ENCODE measurements at places on chromosomes 7 and 10.

- peak; percentile 10 for DNase-seq
Observed at GRCh38 chr10:33412653-33413361, 78.3 kb upstream of the NRP1 start.

GRCh38 chr7:7857143-7857583, 111.4 kb upstream of the GLCCI1 start:
- no peak for DNase-seq

DNA sequence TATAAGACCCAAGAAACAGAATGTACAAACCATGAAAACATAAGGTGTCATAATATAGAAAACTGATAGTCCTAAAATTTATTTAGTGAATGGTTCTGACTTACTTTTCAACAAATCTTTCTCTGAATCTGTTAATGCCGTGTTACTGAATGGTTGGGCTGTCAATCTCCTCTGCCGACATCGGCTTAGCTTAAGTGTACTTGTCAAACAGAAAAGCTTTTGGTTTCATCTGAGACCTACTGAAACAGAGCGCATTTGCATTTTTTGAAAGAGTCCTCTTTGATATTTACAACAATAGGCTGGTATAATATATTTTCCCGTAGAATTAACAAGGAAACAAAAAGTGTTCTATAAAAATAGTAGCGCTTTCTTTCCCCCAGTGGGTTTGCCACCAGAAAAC, 120.9 kb upstream of the ZNF804B start:
- DNase-seq = no peak

DNA sequence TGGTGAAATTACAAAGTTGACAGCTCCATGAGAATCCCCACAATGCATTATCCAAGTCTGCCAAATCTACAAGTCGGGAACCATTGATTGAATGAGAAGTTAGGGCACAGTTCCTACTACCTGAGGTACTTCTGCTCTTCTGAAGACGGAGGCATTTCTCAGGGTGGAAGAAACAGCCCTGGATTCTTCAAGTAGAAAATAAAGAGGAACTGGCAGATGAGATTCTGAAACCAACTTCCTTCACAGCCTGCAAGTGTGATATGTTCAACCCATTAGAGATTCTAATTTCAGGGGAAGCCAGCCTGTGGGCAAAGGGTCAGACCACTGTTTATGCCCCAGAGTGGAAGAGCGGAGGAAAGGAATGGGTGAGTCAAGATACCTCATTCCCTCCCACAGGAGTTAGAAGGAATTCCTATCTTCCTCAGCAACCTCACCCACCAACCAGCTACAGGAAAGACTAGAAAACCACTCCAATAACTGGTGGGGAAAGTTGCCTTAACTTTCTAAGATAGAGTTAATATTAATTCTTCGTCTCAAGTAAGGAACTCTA, 50.5 kb upstream of the BMPER start:
- peak; percentile 9 for DNase-seq

DNA sequence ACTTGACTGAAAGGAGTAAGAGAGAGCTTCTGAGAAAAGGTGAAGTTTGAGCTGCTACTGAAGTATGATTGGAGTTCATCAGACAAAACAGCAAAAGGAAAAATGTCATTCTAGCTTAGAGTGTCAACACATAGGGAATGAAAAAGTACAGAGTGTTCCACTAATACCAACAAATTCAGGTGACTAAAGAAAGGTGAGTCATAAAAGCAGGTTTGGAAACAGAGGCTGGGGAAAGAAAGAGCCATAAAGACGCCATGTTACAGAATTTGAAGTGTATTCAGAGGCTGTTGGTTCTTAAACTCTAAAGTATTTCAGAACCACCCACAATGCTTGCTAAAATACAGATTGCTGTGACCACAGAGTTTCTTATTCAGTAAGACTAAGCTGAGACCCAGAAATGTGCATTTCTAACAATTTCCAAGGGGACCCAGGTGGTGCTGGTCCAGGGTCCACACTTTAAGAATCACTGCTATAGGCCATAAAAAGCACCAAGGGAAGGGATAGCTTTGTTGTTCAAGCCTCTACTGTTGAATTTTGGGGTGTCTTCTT, 143.1 kb downstream of the ELAPOR2 start:
- DNase-seq = no peak

GRCh38 chr7:151311294-151311864, 30.2 kb upstream of the NUB1 start:
- no peak for DNase-seq

DNA sequence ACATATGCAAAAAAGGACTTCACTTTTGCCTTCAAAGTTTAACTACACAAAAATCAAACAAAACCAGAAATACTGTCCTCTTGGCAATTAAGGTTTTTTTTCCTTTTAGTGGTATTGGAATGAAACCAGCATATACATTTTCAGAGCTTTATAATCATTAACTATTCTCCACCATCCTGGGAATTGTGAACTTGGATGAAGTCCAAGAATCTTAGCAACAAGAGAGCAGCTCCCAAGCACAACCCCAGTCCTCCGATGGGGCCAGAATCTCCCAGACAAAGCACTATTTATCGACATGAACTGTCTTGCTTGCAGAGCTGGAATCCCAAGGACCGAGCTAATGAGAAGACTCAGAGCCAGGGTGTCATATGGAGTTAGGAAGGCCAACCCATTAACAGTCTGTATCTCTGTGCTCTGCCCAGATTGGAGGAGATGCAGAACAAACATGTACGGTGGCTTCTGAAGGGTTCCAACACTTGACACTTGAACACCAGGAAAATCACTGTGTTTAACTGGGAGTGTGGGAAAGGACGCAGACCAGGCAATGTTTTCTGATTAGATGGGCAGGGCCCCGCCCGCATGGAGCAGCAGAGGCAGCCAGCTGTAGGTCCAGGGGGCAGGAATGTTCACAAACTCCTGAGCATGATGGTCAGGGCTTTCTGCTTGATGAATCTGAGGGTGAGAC, 35.5 kb downstream of the PPP1R3C start:
- DNase-seq = no peak

GRCh38 chr10:102676534-102677315, 32.4 kb downstream of the TRIM8 start:
- no peak for DNase-seq

DNA sequence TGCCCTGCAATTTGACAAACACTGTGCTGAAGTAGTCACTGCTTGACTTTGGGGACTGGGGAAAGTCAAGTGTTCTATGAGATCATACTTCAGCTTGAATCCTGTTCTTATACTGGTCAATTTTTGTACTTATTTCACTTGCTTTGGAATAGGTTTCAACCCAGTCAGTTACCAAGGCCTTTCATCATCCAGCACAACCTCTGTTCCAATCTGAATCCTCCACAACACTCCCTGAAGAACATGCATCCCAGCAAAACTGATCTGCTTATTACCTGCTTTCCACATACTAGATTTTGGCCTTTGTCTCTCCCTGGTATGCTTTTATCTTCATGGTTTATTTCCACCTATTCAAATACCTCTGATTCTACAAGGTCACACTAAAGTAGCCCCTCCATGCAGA, 29.5 kb downstream of the DPY19L1 start:
- no peak for DNase-seq

DNA sequence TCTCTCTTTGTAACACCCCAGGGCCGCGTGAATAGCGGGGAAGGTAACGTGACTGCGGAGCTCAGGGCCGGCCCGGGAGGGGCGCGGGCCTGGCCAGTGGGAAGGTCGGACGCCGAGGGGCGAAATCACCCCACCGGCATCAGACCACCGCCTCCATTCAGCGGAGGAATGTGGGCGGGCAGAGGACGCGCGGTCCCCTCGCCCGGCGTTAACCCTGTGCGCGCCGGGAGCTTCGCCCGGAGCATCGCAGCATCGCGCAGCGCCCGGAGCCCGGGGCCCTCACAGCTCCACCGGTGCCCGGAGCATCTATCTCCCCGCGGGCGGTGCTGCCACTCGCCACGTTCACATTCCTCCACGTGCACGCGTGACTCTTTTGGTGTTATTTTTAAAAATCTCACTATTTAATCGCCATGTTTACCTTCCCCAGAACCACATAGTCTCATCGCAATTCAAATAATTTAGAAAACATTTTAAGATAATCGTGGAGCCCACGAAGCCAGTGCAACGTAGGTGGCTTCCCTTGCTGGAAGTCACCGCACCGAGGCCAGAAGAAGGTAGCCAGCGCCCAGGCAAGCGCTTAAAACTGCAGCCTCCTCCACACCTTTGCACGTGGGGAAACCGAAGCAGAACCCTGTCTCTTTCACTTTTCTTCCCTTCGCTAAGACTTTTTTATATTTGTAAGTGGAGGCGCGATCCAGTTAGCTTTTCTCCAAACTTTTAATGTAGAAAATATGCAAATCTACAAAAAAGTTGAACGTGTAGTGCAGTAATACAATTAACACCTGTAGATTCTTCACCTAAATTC, 21.8 kb downstream of the FGFBP3 start:
- no peak for DNase-seq

DNA sequence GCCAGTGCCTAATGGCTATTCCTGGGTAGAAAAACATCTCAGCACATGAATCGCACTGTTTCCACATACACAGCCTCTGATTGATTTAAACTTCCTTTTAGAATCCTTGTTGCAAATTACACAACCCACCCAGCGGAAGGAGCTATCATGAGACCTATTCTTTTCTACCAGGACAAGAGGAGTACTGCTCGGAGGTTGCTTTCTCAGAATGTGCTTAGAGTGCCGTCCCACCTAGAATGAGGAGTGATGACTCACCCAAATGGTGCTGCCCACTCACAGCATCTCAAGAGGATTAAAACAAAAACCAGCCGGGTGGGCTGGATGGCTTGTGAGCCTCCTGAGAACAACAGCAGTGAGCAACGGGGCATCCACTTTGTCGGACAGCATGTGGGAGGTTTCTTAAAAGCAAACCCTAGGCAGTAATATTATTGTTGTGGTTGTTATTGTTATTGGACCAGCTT, 128.9 kb downstream of the DGKI start:
- no peak for DNase-seq

DNA sequence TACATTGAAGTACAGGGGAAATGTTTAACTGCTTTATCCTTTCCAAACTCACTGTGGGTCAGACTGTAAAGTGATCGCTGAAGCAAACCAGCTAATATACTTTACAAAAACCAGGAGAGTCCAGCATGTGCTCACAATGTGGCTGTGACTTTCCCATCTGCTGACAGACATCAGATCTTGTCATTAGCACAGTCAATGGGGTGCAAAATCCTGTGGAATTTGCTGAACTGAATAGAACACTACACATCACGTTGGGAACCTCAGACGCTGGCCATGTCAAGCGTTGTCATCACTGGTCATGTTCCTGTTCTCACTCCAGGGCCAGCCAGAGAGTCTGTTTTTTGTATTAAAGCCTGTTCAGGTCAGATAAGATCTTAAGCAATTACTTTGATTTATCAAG, 83.4 kb downstream of the AGMO start:
- no peak for DNase-seq

GRCh38 chr10:50621968-50622705, 1.6 kb downstream of the SGMS1 start:
- peak; percentile 56 for DNase-seq

GRCh38 chr10:108765794-108766193, 1157.5 kb downstream of the XPNPEP1 start:
- no peak for DNase-seq

- no peak for DNase-seq
Observed at GRCh38 chr10:64369885-64370773, 848.9 kb downstream of the REEP3 start.

DNA sequence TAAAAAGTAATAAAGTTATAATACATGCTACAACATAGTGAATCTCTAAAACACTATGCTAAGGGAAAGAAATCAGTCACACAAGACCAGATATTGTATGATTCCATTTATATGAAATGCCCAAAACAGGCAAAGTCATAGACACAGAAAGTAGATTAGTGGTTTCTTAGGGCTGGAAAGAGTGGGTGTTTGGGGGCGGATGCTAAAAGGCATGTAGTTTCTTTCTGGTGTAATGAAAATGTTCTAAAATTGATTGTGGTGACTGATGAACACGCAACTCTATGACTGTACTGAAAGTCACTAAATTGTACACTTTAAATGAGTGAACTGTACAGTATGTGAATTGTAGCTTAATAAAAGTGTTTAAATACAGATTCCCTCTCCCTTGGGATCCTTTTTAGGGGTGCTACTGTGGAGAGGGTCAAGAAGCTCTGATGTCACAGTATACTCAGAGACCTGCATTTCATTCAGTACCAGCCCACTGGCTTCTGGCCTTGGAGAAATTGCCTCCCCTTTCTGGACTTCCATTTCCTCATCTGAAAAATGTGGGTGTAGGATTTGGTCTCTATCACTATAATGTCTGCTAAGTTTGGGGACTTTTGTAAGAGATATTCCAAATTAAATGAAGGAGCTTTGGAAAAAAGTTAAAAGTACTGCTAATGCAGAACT, 46.4 kb downstream of the AOAH start:
- DNase-seq = no peak

GRCh38 chr7:42734568-42734967, 177.3 kb downstream of the C7orf25 start:
- no peak for DNase-seq

DNA sequence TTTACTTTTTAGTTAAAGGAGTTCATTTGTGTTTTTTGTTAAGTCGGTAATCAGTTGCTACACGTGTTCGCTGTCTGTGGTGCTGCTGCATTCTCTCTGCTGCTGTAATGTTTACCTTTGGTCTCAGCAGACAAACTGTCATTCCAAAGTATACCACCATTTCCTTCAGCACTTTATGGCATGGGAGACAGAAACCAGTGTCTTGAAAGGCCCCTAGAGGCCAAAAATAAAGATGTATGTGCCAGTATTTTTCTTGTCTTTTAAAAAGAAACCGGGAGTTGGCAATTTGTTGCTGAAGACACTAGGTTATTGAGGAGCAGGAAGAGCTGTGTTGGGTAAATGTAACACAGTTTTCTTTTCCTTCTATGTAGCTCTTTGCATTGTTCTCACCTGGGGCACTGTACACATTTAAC, 24.1 kb downstream of the ZNF92 start:
- DNase-seq = no peak

DNA sequence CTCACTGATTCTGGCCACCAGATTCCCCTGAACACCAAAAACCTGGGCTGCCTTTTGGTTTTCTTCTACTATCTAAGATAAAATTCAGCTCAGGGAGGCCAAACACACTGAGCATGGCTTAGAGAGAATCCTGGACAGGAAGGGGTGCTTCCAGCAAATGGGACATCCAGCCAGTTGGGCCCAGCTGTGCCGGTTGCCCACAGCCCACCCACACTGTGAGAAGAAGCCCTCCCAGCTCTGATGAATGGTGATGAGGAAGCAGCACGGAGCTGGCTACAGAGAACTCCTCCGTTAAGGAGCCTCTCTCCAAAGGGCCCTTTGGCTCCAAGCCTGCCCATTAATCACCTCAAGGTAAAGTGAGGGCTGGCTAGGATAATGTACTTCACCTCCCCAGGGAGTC, 15.9 kb downstream of the LRRC18 start:
- DNase-seq = no peak

DNA sequence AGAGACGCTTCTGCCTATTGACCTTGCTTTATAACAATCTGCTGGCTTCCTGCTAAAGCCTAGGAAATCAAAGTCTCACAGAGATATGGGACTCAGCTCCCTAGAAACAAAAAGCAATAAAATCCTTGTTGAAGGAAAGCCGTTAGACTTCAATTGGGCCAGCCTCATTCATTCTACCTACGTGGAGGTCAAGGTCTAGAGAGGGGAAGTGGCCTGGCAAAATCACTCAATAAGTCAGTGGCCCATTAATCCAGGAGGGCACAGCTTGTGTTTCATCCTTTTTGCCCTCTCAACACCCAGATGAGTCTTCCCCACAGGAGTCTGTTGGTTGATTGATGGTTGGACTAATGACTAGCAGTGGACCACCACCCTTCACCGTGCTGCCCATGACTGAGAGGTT, 40.5 kb upstream of the ACSL5 start:
- no peak for DNase-seq

GRCh38 chr7:32357535-32358277, 132.5 kb downstream of the LSM5 start:
- no peak for DNase-seq

Data from GOT3 (cell line).